Substantia nigra (tissue), 51 donors: ENCODE measurements at places on chromosomes 11 and 22.

- DNase-seq, result no peak
Measured at GRCh38 chr11:107183953-107184352, 165.7 kb upstream of the GUCY1A2 start.

DNA sequence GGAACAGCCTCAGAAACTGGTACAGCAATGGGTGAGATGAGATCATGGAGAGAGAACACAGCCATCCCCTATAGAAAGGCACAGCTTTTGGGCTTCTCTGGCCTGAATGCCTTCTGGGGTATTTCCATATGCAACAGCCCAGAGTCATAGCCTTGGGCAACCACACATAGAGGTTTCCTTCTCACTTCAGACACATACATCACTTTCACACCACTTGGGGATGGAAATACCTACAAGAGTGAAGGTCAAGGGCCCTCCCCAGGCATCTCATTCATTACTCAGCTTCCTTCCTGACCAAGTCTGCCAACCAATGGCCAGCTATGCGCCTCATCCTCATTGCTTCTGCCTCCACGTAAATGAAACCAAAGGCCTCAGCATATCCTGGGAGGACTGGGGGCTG, 17.7 kb upstream of the OLFML1 start:
- no peak for DNase-seq

DNA sequence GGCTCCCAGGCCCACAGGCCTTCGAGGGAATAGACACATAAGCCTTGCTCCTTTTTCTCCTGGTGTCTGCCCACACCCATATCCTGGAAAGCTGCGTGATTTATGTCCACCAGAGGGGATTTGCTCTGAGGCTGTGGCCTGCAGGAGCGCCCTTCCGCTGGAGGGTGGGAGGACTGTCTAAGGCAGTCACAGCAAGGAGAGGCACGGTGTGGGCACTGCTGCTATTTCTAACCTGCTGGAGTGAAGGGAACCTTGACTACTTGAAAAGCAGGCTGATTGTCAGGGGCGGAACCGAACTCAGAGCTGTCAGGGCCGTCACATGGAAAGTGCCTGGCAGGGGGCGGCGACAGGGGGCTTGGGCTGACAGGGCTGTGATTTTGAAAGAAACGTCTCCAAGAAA, 3.7 kb downstream of the UPB1 start:
- no peak for DNase-seq

DNA sequence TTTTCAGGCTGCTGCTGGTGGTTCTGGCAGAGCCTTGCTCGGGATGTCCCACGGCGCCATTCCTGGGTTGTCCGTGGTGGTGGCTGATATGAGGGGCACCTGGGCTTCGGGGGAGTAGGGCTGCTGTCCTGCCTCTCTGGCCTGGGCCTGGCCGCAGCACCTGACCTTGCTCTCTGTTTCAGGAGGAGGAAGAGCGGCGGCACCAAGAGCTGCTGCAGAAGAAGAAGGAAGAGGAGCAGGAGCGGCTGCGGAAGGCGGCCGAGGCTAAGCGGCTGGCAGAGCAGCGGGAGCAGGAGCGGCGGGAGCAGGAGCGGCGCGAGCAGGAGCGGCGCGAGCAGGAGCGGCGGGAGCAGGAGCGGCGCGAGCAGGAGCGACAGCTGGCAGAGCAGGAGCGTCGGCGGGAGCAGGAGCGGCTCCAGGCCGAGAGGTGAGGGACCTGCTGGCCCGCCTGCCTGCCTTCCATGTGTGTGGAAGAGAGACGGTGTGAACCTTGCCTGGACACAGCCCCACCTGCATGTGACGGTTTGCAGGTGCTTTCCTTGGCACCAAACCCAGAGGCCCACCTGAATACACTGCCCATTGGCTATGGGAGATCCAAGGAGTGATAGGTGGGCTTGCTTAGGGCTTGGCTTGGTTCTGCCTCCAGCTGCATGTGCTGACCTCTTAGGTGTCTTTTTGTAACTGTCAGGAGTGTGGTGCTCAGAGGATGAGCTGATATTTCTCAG, 22.8 kb downstream of the INCENP start:
- no peak for DNase-seq

- DNase-seq, result peak; percentile 38
Measured at GRCh38 chr22:30265823-30266444, 717 bp downstream of the OSM start.

DNA sequence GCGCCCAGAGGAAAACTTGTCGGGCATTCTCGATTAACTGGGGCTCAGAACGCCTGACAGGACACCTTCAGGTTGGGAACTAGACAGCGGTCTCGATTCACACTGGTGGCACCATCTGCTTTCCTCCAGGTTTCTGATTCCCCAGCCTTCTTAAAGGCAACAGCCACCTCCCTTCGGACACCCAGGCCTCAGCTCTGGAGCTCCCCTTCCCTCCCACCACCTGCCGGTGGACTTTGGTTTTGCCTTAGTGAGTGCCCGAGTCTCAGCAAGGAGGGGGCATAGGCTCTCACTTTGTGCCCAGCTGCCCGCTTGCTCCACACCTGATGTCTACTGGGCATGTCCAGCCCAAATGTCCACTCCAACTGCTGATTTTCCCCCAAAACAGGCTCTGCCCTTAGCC, 110.4 kb upstream of the PARVA start:
- DNase-seq, result no peak

- DNase-seq, result no peak
Measured at GRCh38 chr11:115385226-115385625, 119.0 kb downstream of the CADM1 start.

- no peak for DNase-seq
Measured at GRCh38 chr11:128919216-128919615, 23.5 kb downstream of the TP53AIP1 start.

DNA sequence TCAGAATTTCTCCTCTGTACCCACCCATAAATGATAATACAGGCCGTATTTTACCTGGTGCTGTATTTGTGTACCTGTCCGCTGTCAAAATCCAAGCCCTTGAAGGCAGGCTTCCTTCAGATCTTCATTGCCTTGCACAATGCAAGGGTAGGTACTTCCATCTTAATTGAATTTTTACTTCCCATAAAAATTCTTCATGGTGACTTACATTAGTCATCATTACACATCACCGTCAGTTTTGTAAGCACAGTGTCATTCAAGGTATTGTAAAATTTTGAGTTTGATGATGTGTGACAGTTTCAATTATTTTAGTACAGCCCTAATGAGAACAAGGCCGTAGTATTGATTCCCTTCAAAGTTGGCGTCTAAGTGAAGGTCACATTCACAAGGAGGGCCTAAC, 770 bp upstream of the TSG101 start:
- DNase-seq, result no peak
